ENCODE measurements at places on chromosomes 6 and 20.

DNA sequence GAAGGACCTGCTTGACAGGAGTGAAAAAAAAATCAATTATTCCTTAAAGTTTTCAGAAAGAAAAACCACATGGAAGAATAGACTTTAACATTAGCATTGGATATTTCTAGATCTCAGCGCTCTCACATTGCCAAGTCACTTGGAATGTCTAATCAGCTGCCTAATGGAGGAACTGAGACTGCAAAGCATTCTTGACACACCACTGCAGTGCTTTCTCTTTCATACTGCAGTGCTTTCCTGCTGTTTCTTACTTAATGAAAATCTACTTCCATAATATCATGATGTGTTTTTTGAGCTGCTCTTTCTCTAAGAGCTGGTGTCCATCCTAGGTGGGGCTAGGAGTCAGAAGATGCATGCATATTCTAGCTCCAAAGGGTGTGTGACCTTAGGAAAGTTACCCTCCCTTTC is 20.4 kb upstream of the MCM3 start:
- no peak for DNase-seq

DNA sequence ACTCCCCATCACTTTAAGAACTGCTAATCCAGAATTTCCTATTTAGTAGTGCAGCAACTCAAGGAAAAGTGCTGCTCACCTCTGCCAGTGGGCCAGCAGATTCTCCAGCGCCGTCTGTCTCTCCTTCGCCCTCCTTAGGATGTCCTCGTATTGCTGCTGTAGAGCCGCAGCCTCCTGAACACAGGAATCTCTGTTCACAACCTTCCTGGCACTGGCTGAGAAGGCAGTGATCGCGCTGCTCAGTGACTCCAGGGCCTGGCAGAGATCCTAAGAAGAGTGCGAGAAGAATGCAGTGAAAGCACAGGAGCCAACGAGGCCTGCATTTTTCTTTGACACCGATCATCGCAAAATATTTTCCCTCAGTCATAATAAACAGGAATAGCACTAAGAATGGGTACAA is 209.0 kb downstream of the SYNE1 start:
- no peak for DNase-seq

DNA sequence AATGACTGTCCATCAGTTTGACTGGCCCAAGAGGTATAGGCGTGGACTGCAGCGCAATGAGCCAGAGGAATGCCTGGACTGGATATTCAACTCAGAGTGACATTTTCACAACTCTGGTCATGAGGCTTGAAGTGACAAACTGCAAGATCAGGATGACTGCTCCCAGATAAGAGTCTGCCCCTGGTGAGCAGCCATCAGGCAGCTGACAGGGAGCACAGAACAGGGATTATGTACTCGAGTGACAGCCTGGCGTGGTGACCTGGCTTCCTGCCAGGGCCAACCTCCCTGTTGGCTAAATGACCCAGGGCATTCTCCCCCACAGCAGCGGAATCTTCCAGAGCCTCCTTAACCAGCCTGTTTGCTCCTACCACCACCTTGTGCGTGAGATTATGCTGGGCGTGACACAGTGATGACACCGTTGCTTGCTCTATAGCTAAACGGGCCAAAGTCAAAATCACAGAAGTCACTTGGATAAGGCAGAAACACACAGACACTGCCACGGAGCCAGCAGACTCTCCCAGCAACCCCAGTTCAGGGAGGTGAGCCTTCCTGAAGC is 209.1 kb upstream of the JARID2 start:
- no peak for DNase-seq

DNA sequence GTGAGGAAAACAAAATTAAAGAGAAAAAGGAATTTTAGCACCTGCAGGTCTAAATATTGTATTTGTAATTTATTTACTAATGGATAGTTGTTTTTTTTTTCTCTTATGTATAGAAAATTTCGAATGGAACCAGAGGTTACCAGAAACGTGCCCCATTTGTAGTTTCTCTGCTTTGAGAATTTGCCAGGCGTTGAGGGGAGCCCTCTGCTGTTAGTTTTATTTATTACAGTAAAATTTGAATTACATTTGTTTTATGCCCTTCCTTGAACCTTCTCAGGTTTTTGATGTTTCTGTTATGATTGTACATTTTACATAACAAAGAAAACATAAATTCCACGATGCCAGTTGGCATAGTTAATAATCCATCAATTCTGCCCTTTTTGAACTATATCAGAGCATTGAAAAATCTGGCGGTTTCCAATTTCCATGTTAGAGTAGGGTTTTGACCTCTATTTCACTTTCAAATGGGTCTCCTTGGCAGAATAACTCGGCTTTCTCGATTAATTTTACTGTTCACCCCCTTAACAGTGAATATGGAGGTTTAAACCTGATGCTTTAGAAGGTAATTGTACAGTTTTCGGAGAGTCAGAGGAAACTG is 35.1 kb upstream of the RFPL4B start:
- no peak for DNase-seq

GRCh38 chr6:169557887-169558286 is 143.9 kb downstream of the WDR27 start:
- no peak for DNase-seq

DNA sequence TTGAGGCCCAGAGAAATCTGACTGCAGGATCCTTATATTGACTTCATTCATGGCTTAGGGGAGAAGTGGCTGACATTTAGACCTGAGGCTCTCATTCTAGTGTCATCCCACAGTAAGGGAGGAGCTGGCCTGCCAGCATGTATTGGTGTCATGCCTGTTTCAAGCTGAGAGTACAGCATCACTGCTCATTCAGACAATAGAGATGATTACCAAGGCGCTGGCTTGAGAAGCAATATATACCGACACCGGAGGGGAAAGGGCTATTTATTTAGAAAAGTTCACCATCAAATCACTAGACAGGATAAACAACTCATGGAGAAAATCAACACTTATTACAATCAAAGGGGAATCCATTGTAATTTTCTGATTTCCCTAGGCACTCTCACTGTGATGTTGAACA is 84.4 kb upstream of the HDAC2 start:
- no peak for DNase-seq

GRCh38 chr20:61263084-61263695 is 11.1 kb downstream of the CDH4 start:
- no peak for DNase-seq

GRCh38 chr20:56350842-56351241 is 7.9 kb upstream of the FAM210B start:
- no peak for DNase-seq

- no peak for DNase-seq
Measured at GRCh38 chr6:151075930-151076555, 163.7 kb upstream of the AKAP12 start.

DNA sequence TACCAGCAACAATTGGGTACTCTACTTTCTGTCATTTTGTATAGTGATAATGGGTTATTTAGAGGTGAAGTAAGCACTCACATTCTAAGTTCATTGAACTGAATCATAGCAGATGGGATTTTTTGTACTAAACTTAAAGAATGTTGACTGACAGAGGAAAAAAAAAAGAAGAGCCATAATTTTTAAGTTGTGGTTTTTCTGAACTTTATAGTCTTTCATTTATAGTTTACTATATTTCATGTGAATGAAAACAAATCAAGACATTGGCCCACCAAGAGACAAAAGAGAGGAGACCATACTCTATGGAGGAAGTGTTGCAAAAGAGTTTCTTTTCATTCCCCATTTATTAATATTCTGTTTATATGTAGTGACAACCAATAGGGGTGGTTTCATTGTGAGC is 685.7 kb downstream of the BCKDHB start:
- DNase-seq: no peak

- DNase-seq: no peak
Measured at GRCh38 chr6:14964556-14965270, 281.2 kb upstream of the JARID2 start.

DNA sequence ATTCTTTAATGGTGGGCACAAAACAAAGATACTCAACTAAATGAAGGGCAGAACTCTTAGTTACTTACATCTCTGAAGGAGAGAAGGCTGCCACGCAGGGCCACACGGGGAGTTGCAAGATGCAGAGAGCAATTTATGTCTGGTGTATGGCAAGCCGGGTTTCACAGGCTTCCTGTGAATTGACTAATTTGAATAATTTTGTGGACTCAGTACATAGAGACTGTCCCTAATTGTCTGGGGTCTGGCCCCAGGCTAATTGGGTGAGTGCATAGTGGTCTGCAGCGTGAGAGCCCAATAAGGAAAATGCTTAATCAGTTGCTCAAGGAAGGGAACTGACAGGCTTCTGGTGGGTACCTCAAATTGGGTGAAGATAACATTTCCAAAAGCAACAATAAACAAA is 205.7 kb downstream of the OTOR start:
- no peak for DNase-seq

GRCh38 chr6:69064226-69064625 is 429.1 kb downstream of the ADGRB3 start:
- DNase-seq: no peak

DNA sequence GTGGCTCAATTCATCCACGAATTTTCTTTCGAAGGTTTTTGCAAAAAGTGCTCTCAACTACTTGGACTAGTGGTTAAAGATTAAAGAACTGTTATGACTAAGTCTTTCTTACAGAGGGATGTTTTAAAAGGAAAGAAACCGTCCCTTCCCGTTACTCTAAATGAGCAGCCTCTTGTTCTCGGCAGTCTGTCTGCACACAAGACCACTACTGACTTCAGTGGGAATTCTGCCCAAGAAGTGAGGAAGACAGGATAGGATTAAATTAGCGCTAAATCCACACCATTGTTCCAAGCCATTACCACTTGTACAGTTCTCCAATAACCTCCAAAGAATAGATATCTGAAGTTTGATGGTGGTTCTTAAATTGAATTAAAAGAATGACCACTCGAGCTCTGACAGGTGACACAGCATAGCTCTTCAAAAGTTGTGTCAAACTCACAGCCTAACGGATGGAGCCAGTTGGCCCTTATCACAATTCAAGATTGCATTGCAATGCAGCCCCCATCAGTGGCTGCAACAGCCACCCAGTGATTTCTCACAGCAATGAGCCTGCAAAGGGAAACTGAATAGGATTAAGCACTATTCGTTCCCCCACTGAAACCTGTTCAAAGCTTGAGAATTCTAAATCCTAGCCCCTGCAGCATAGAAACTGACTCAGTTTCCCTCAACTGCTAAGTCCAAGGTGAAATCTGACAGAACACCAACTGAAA is 1.8 kb downstream of the EPB41L2 start:
- DNase-seq: no peak

DNA sequence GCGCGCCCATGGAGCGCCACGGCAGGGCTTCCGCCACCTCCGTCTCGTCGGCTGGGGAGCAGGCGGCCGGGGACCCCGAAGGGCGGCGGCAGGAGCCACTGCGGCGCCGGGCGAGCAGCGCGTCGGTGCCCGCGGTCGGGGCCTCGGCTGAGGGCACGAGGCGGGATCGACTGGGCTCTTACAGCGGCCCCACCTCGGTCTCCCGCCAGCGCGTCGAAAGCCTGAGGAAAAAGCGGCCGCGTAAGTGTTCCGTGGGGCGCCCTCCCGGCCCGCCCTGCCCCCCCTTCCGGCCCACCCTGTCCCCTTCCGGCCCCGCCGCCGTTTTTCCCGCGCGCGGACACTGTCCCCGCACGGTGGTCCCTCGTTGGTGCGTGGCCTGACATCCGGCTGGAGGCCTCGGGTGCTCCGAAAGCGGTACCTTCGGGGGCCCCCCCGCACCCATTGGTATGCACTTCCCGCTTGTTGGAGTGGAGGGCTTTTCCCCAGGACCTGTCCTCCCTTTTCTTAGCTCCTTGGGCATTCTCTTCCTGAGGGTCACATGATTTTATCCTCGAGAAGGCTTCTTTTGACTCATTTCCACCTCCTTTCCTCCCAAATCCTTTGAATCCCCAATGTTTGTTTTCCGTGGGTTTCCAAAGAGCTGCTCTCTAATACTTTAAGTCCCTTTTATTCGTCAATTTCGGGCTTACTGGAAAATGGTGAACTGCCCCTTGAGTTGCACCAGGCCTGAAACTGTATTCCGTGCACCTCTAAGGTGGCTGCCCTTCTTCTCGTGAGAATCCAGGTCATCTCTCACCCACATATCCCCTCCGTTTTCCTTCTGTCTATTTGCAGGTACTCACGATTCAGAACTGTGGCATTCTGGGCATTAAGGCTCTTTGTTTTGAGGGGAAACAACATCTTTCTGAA is 556 bp downstream of the PANK2 start:
- DNase-seq: no peak

- DNase-seq: no peak
Measured at GRCh38 chr6:133992992-133993680, 40.1 kb downstream of the TBPL1 start.

GRCh38 chr6:15510536-15511247 is 152.1 kb downstream of the DTNBP1 start:
- no peak for DNase-seq

- no peak for DNase-seq
Measured at GRCh38 chr6:113927001-113927400, 43.9 kb downstream of the HDAC2 start.

GRCh38 chr6:27216874-27217273 is 30.6 kb upstream of the PRSS16 start:
- no peak for DNase-seq

DNA sequence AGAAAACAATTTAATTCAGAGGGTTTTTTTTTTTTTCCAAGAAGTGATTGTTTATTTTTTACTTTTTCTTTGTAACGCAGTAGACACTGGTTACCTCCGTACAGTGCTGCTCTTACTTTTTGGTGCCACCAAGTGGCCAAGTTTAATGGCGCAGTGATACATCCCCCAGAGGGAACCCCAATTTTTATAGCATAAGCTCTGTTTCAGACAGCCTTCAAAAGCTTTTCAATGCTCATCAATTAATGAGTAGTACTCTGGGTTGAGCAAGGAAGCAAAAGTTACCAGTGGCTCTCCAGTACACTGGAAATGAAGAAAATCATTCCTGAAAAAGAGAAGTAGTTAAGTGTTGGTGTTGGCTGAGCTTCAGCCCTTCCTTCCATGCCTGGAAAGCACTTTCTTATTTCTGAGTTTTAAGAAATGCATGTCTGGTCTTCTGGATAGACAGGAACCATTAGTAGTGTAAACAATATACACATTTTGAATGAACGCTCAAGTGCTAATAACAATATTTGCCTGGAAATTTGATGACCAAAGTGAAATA is 129.1 kb upstream of the SMLR1 start:
- DNase-seq: no peak

- no peak for DNase-seq
Measured at GRCh38 chr6:127566119-127566518, 10.9 kb upstream of the C6orf58 start.

DNA sequence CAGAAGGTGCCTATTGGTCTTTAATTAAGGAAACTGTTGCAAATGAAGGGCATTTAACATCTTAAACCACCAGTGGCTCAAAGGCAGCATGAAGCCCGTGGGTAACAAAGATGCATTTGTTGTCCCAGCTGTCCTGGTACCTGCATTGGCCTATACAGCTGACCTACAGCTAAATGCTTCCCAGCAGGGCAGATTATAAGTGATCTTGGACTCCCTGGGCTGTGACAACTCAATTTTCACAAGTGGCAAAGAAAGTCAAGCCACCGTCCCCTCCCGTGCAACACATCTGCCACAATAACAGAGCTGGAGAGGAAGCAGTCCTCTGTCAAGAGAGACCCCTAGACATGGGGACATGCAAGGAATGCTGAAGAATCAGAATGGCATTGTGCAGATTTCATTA is 31.5 kb upstream of the EDN3 start:
- DNase-seq: no peak
